ENCODE measurements at places on chromosomes 13 and 19.

GRCh38 chr19:42109896-42110295 lies 22.4 kb downstream of the POU2F2 start:
- no peak for DNase-seq

GRCh38 chr19:2750808-2751437 lies 11.1 kb upstream of the SLC39A3 start:
- no peak for DNase-seq

GRCh38 chr13:26051231-26051656 lies 572 bp downstream of the SHISA2 start:
- no peak for DNase-seq

GRCh38 chr19:45821103-45821521 lies 6.0 kb upstream of the RSPH6A start:
- DNase-seq, result no peak

DNA sequence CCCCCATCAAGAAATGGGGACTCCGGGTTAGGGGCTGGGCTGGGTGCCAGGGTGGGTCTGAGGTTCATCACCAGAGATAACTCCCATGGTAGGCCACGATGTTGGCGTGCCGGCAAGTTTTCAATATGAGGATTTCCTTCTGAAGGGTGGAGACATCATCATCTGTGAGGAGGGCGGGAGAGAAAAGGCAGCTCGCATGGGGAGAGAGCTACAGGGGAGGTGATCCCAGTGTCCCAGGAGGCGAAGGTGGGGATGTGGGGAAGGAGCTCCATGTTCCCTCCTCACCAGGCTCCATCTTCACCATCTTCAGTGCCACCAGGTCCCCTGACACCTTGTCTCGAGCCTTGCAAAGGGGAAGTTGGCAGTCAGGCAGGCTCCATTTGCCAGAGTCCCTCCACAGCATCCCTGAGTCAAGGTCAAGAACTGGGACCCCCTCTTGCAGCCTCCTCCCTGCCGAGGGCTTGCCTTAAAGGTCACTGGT lies 430 bp downstream of the MAP4K1 start:
- DNase-seq, result no peak

All from retinal pigment epithelial cell (primary cell).